ENCODE measurements at places on chromosomes 7 and 10.

DNA sequence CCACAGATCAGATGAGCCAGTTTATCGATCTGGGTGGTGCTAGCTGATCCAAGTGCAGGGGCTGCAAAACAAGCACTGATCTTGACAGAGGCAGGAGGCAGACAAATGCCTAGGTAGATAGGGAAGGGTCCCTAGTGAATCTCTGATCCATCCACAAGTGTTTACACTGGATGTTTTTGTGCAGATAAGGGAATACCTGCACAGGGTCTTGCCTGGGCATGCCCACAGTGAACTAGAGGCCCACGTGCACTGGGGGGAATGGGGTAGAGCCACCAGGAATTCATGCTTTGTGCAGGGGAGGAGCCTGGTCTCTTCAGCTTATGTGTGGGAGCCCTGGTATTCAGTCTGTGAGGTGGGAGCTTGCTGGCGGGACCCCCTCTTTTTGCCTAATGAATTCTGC is 50.3 kb downstream of the SDHAF3 start:
- DNase-seq: no peak

DNA sequence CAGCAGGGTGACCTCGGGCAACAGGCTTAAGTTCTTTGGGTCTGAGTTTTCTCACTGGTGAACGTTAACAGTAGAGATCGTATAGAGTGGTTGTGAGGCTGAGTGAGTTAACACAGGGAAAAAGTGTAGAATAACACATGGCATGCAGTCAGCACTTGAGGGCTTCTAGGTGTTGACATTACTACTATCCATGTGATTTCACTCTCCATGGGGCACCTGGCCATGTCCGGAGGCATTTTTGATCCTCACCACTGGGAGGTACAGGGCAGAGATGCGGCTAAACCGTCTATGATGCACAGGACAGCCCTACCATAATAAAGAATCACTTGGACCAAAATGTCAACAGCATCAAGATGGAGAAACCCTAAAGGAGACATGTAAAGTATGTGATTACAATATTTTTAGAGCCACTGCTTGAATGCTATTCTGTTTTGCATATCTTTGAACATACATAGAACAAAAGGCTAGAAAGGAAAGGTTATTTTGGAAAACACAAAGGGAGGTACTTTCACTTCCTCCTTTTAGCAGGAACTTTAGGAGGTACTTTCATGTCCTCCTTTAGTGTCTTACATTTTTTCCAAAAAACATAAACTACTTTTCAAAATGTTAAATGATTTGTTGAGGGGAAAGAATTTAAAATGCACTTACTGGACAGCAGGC is 44.3 kb downstream of the NOD1 start:
- DNase-seq: peak; percentile 27

DNA sequence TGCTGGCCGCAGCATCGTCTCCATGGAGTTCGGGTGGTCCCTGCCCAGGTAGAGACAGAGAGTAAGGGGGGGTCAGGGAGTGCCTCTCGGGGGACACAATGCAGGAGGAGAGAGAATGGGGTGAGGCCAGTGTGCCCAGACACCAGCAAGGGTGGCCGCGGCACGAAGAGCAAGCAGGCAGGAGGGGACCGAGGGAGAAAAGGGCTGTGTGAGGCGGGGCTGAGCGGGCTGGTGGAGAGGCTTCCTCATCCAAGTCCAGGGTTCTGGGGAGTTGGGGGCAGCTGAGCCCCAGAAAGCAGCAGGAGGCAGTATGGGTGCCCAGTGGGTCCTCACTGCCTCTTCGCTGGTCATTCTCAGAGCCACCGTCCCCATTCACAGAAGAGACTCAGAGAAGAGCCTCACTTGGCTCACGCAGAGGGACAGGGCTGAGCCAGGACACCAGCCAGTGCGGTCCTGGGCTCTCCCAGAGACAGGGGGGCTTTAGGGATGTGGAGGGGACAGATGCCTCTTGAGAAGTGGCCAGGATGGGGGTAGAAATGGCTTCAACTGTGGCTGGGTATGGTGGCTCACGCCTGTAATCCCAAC is 78.9 kb downstream of the MICALL2 start:
- no peak for DNase-seq

GRCh38 chr10:20956843-20957242 is 59.7 kb upstream of the NEBL start:
- no peak for DNase-seq

DNA sequence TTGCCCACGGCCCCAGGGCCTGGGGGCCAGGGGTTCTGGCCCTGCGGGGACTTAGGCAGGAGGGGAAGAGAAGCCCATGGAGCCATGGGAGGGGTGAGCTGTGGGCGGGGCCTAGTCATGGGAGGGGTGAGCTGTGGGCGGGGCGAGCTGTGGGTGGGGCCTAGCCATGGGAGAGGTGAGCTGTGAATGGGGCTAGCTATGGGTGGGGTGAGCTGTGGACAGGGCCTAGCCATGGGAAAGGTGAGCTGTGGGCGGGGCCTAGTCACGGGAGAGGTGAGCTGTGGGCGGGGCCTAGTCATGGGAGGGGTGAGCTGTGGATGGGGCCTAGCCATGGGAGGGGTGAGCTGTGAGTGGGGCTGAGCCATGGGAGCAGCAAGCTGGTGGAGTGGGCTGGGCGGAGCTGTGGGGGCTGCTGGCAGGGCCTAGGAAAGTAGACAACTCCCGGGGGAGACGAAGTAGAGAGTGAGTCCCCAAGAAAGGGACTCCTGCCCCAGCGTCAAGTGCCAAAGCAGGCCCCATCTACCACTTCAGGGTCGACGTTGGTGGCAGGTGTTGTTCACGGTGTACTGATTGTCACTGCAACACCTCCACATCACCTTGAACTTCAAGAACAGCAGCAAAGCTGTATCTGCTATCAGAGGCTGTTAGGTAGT is 19.2 kb upstream of the TTYH3 start:
- no peak for DNase-seq

GRCh38 chr7:66558201-66558641 is 70.5 kb upstream of the KCTD7 start:
- DNase-seq: no peak

DNA sequence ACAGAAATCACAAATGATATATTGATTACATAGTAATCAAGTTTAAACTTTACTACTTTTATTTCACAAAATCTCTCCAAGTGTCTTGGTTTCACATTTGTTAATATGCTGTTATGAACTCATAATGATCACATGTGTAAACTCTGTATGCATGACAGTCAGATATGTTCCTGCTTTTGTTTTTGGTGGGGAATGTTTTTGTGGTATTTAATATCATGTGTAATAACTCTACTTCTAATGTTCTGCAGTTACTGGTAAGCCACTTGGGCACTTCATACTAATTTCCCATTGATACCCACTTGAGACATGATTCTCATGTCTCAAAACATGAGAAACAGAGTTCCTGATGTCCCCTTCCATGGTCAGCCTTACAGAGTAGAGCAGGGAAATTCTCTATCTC is 109.1 kb upstream of the INHBA start:
- no peak for DNase-seq

DNA sequence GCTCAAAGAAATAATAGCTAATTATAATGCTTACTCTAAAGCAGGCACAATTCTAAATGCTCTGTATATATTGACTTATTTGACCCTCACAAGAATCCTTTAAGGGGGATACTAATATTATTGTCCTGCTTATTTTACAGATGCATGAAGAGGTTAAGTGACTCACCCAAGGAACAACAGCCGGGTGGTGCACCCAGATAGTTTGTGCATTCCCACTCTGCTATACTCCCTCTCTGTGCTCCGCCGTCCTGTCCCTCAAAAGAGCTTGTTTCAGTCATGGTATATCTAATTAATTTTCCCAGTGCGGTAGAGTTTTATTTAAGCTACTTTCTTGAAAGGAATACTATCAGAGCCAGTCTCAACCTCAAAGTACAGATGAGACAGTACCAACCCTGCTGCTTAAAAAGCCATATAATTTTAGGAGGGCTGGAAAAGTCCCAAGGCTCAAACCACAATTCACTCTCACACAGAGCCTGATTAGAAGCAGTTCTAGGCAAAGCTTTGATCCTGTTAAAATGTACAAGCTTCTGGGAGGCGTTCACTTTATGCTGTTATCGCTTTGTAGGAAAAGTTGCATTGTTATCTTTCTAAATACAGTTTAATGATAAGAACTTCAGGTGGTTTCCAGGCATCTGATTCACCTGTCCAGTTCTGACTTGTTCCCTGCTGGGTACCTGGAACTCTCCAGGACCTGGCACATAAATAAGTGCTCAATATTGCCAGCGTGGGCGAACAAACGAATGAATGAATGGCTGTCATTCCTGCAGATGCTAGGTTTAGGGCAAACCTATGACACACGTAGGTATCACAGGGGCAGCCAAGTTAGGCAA is 261.5 kb upstream of the KLF14 start:
- DNase-seq: no peak

- no peak for DNase-seq
Observed at GRCh38 chr7:79504607-79505389, 51.3 kb upstream of the MAGI2 start.

- DNase-seq: no peak
Observed at GRCh38 chr7:79137942-79138341, 315.5 kb downstream of the MAGI2 start.

- DNase-seq: no peak
Observed at GRCh38 chr7:96819111-96819700, 109.6 kb upstream of the SEM1 start.

DNA sequence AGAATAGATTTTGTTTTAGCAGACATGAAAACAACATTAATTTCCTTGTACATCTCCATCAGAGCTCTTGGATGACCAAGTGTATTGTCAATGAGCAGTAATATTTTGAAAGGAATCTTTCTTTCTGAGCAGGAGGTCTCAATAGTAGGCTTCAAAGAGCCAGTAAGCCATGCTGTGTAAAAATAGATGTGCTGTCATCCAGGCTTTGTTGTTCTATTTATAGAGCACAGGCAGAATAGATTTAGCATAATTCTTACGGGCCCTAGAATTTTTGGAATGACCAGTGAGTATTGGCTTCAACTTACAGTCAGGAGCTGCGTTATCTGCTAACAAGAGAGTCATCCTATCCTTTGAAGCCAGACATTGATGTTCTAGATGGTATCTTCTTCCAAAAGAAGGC is 19.0 kb downstream of the MINPP1 start:
- no peak for DNase-seq

- DNase-seq: no peak
Observed at GRCh38 chr7:47785923-47786556, 162.2 kb downstream of the PKD1L1 start.

DNA sequence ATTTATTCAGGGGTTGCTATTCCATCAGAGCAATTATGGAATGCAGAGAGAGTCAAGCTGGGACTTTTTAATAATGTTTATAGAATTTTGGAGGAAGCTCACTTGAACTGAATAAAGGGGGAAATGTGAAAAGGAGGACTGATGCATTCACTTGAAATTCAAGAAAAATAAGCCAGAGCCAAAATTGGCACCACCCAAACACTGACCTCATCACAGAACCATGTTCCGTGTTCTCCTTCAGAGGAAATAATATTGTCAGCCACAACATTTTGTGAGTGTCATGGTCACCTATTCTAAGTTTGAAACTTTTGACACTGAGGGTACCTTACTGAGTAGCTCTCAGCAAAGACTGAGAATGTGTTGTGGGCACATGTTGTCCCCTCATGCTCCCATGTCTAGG is 207.0 kb downstream of the ANK3 start:
- no peak for DNase-seq

- no peak for DNase-seq
Observed at GRCh38 chr7:142581341-142581740, 167.9 kb upstream of the PRSS1 start.

GRCh38 chr10:67853512-67853911 is 15.5 kb upstream of the DNAJC12 start:
- no peak for DNase-seq

- no peak for DNase-seq
Observed at GRCh38 chr10:23362879-23363792, 18.5 kb upstream of the C10orf67 start.

DNA sequence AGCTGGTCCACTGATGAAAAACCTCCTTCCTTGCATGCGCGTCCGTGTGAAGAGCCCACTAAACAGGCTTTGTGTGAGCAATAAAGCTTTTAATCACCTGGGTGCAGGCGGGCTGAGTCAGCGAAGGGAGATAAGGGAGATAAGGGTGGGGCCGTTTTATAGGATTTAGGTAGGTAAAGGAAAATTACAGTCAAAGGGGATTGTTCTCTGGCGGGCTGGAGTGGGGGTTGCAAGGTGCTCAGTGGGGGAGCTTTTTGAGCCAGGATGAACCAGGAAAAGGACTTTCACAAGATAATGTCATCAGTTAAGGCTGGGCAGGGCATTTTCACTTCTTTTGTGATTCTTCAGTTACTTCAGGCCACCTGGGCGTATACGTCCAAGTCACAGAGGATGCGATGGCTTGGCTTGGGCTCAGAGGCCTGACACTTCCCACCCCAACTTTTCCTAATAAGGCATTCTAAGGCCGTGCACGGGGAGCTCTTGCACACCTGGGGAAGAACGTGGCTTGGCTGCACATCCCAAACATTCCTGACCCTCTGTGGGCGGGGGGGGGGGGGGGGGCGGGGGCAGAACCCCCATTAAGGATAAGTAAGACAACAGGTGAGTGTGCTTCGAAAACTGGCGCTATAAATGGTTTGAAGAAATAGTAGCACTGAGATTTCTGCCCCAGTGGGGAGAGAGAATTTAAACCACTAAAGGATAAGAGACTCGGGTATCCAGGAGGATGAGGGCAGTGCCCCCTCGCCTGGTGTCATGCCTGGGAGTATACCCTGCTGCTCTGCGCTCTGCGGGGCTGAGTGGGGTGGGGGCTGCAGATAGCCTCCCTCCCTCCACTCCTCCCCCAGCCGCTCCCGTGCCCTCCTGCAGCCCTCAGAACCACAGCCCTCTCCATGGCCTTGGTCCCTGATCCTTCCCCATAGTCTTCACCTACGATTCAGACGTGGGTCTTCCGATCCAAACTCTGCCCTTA is 217.6 kb downstream of the MLLT10 start:
- DNase-seq: no peak

GRCh38 chr7:92854501-92855238 is 18.3 kb upstream of the CDK6 start:
- DNase-seq: no peak

GRCh38 chr7:1592299-1592871 is 22.6 kb upstream of the PSMG3 start:
- no peak for DNase-seq

Measured in GM12878 (cell line).